ENCODE measurements at places on chromosomes 12 and 14. TPM values are rescaled to one million over a fixed set of nuclear protein-coding genes. Genes with fewer than 3 reads are reported as not detected.

The ADAM21 gene
- total RNA-seq, result not detected

The SRRM4 gene
- not detected for total RNA-seq

The OTUB2 gene
- total RNA-seq, result not detected

The KRT79 gene
- total RNA-seq, result not detected

The DNAH10 gene
- total RNA-seq, result 0.16 TPM

The VWF gene
- 0.20 TPM for total RNA-seq

The ALDH1L2 gene
- 0.03 TPM for total RNA-seq

The HCAR1 gene
- not detected for total RNA-seq

The STAC3 gene
- total RNA-seq, result 2.0 TPM

The C14orf132 gene
- 2.4 TPM for total RNA-seq

The OR4Q3 gene
- not detected for total RNA-seq

The IGF1 gene
- total RNA-seq, result not detected

The OTX2 gene
- total RNA-seq, result not detected

The KRT7 gene
- not detected for total RNA-seq

The ACACB gene
- 30.3 TPM for total RNA-seq

The OR4E2 gene
- total RNA-seq, result not detected

The RIPK3 gene
- total RNA-seq, result 18.1 TPM

The CS gene
- 145 TPM for total RNA-seq

The GSC gene
- not detected for total RNA-seq

The KLRD1 gene
- total RNA-seq, result 0.87 TPM

The TEX22 gene
- 1.3 TPM for total RNA-seq

The LRP1-AS gene
- not detected for total RNA-seq

The FAM181A gene
- not detected for total RNA-seq

The TM9SF1 gene
- 13.0 TPM for total RNA-seq

The PLA2G1B gene
- not detected for total RNA-seq

The KLHL42 gene
- total RNA-seq, result 12.8 TPM

The OLR1 gene
- not detected for total RNA-seq

The ISCA2 gene
- 23.7 TPM for total RNA-seq

The CLEC1B gene
- not detected for total RNA-seq

The MANSC1 gene
- total RNA-seq, result 0.45 TPM

The KRT6C gene
- total RNA-seq, result not detected

The ACOT6 gene
- total RNA-seq, result not detected

The DCAF4 gene
- total RNA-seq, result 20.8 TPM

The MYF5 gene
- not detected for total RNA-seq

The LPAR5 gene
- total RNA-seq, result 2.8 TPM

The PMCH gene
- not detected for total RNA-seq

The SRP54 gene
- total RNA-seq, result 30.3 TPM

The DUSP16 gene
- 35.6 TPM for total RNA-seq

The FOXN4 gene
- not detected for total RNA-seq

The GPR162 gene
- total RNA-seq, result not detected

The CCDC175 gene
- total RNA-seq, result not detected

The SLC6A12 gene
- total RNA-seq, result not detected

The RND1 gene
- 5.7 TPM for total RNA-seq

Data from CD4-positive, alpha-beta T cell (primary cell).